ENCODE measurements at places on chromosomes 12 and 14.
A peak's percentile ranks its signal among the peaks of the same experiment; 100 is the strongest.

DNA sequence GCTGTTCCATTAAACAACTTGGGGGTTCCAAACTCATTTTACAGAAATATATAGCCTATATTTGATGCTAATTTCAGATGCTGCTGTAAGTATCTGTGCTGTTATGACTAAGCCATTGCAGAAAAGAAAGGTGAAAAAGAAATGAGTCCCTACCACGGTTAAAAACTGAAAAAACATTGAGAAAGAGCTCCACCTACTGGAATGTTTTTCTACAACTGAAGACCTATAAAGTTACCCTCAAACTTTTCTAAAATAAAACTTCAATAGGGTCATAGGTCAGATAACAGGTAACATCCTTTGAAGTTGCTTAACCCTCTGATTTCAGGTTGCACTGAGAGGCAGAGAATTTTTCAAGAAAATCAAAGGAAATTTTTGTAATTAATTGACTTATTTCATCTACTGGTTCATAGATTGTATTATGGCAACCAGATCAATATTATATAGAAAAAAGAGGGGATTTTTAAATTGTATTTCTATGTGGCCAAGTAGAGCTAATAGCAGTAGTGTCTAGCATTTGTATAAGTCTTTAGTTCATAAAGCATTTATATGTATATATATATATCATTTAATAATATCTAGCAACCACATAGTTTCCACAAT lies 279.9 kb downstream of the RPS29 start:
- no peak for DNase-seq

- no peak for DNase-seq
Measured at GRCh38 chr12:49146406-49146805, 15.2 kb upstream of the TUBA1B start.

- DNase-seq: no peak
Measured at GRCh38 chr14:106460916-106461315, 934.5 kb downstream of the TMEM121 start.

DNA sequence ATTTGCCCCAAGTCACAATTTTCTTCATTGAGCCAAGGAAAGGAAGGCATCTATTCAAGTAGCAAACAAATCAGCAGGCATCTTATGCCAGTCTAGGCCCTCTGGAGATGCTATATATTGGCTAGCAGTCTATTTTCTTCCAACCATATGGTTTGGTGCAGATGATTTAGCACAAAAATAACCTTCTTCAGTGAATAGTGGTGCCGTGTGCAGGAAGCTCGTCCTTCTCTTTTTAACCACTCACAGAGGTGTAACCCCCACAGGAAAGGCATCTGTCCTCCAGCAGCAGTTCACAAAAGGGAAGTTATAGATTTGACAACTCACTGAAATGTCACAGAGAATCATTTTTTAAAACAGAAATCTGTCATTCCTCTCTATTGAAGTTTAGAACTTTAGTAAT lies 445.7 kb upstream of the SYT1 start:
- DNase-seq: no peak

- no peak for DNase-seq
Measured at GRCh38 chr12:131120831-131121271, 167.1 kb downstream of the ADGRD1 start.

DNA sequence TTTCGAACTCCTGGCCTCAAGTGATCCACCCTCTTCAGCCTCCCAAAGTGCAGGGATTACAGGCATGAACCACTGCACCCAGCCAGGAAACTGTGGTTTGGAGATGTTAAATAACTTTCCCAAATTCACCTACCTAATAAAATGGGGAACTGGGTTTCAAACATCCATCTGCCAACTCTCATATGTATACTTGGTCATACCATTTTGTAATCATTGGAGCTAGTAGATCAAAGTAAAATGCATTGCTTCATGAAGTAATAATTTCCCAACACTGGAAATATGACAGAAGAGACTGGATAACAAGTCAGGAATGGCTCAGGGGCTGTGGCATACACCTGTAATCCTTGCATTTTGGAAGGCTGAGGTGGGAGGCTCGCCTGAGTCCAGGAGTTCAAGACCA lies 5.3 kb upstream of the HECTD1 start:
- no peak for DNase-seq

DNA sequence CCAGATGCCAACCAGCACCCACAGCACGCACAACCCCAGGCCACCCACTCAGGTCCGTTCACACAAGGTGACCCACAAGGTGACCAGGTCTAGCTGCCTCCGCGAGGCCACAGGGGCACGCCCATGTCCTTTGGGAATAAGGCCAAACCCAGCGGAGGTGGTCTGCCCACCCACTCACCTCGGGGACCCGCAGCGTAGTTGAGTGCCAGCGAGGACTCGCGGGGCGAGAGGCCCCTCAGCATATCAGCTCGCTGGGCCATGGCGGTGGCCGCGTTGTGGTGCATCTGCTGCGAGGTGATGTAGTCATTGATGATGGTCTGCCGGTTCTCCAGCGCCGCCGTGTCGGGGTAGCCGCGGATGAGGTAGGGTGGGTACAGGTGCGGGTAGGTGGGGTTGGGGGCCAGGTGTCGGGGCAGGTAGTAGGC lies 46.8 kb downstream of the RFLNA start:
- no peak for DNase-seq

DNA sequence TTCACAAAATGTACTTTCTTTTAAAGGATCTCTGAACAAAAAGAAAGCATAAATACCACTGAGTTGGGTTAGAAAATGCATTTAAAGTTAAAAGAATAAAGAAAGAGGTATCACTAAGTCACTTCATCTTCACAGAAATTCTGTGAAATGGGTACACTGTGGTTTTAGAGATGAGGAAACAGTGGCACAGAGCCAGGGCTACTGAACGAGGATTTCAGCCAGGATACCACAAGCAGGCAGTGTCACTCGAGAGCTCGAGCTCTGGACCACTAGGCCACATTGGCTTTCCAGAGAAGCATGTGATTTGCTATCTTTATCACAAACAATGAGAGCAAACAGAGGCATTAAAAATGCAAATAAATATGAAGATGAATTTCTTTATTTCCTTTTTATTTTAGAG lies 51.0 kb downstream of the WDHD1 start:
- DNase-seq: no peak

- no peak for DNase-seq
Measured at GRCh38 chr14:61566537-61567225, 128.6 kb upstream of the HIF1A start.

DNA sequence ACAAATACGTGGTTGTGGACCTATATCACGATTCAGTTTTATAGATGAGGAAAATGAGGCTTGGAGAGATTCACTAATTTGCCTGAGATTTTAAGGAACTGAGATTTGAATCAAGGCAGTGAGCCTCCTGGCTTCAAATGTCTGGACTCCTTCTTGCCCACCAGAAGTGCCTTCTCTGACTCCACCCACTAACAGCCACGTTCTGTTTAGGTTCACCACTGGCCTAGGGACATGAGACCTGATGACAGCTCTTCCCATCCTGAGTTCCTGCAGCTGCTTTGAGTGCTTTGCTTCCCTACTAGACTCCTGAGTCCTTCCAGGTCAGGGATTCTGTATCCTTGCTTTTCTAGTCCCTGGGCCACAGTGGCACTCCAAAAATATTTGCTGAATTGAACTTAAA lies 57.1 kb downstream of the PLBD1 start:
- DNase-seq: no peak

DNA sequence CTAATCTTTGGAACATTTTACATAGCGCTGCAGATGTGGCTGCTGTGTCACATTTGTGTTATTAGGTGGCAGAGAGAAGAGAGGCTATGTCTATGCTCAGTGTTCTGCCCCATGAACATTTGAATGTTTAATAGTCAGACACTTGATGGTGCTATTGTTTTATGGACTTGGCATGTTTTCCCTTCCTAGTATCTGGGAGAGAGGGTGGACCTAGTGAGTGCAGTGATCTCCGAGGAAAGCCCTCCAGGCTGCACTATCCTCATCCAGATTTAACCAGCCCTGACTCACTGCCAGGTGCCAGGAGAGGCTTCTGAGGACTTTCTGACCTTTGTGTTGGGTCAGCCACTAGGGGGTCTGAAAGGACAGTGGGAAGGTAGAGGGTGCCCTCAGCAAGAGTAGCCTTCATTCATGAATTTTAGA lies 24.3 kb downstream of the ZFC3H1 start:
- peak; percentile 46 for DNase-seq

DNA sequence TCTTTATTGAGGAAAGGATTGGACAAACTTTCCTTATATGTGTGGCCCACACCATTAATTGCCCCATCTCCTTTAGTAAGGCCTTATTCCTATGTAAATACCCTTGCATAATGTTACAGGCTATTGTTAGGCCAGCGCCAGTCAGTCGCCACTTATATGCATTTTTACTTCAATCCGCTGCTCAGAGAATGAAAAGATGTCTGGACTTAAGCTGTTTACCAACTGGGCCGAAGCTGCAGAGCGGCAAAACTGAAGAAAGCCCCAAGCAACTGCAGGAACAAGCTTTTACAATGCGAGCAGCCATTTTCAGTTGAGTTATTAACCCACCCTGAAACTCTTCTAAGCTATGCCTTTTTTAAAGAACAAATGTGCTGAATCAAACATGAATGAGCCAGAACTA lies 92.1 kb upstream of the OTX2 start:
- DNase-seq: no peak

GRCh38 chr12:51592034-51592705 lies 1.1 kb downstream of the SCN8A start:
- DNase-seq: no peak

- DNase-seq: no peak
Measured at GRCh38 chr14:49545071-49545470, 41.1 kb downstream of the RPS29 start.

- DNase-seq: no peak
Measured at GRCh38 chr14:36111822-36112583, 64.5 kb downstream of the PTCSC3 start.

DNA sequence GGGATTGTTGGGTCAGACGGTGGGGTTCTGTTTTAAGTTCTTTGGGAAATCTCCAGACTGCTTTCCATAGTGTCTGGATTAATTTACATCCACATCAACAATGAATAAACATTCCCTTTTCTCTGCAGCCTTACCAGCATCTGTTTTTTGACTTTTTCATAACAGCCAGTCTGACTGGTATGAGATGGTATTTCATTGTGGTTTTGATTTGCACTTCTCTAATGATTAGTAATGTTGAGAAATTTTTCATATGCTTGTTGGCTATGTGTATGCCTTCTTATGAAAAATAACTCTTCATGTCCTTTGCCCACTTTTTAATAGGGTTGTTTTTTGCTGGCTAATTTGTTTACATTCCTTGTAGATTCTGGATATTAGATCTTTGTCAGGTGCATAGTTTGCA lies 140.8 kb upstream of the CNTN1 start:
- DNase-seq: no peak

DNA sequence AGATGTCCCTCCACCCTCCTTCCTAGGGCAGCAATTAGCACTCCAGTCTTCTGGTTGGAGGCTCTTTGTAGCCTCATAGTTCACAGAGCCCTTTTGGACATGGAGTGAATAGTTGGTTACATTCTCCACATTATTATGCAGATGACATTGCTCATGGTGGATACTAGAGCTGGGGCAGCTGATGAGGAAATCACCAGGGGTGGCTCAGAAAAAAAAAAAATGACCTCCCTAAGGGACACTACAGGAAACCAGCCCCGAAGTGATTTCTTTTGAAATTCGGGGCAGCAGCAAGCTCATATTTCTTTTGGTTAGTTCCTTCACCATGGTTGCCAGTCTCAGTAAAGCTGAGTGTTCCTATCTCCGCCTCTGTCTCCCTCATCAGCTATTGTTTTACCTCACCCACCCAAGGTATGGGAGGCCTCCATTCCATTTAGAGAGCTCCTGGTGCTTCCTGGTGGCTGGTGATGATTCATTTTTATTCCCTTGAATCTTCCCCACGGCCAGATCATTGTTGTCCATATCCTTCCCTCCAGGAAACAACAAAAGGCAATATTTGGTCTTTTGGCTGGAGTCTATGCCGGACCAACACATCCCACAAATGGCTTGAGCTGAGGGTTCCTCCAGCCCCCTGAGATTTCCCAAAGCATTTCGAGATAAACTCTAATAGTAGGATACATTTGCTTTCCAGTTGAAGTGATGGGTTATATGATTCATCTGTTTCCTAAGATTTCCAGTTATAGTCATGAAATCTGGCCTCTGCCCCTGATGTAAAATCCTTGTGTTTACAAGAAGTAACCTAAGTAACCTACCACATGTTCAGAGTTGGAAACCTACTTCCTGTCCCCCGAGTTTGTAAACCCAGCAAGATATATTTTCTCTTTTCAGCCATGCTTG lies 56.2 kb upstream of the NID2 start:
- DNase-seq: no peak

Data from hematopoietic multipotent progenitor cell treated with erythropoietin and hydrocortisone succinate and interleukin-3 and kit ligand, for 17 days (in vitro differentiated cells).